ENCODE measurements at places on chromosomes 1 and 21.

DNA sequence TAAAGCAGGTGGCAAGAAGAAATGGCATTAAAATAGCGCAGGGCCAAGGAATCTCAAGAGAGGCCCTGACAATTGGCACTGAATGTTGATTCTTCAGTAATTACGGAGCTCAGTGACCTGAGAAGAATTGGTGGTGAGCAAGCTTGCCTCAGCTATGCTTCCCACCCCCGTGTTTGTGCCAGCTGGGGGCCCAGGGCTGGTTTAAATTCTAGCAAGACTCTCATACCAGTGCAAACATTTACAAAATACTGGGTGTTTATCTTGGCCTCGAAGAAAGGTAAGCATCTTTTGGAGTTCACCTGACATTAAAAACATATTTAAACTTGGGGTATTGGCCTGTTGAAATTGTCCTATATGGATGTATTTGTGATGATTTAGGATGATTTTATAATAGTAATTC lies 296.7 kb upstream of the USP25 start:
- H3K27ac ChIP-seq, result no peak overlapping the region
- DNase-seq, result no peak
- H3K4me3 ChIP-seq, result no peak overlapping the region
- no peaks in the 10 kb centered on the region for H3K4me1 ChIP-seq
- no peaks in the 10 kb centered on the region for H3K27me3 ChIP-seq

DNA sequence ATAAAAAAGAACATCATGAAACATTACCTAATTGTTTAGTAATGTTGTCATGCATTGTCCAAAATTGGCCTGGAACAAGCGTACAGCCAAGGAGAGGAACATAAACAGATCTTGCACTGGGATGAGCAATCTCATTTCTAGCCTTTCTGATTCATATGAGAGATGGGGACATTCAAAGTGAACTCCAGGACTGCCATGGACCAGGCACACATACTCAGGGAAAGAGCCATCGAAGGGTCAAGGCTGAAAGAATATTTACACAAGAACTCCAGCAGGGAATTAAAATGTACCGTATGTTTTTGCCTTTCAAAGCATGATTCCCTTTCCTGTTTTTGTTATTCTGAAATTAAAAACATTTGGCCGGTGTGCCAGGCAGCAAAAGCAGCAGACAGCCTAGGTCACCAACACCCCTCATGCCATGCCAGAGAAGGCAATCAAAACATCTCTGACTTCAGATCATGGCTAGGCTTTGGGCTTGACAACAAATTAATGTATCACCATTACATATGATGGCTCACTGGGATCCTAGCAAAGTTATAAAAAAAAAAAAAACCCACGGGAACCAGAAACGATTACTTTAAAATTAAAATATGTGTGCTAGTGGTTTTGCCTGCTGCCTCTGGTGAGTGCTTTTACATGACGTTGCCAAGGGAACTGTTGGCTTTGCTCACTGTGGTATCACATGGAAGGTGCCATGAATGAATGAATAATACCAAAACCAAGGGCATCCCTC lies 159.8 kb downstream of the TGFBR3 start:
- no peak overlapping the region for H3K4me3 ChIP-seq
- H3K27ac ChIP-seq, result no peak overlapping the region
- no peak for DNase-seq
- H3K36me3 ChIP-seq, result no peaks in the 10 kb centered on the region

DNA sequence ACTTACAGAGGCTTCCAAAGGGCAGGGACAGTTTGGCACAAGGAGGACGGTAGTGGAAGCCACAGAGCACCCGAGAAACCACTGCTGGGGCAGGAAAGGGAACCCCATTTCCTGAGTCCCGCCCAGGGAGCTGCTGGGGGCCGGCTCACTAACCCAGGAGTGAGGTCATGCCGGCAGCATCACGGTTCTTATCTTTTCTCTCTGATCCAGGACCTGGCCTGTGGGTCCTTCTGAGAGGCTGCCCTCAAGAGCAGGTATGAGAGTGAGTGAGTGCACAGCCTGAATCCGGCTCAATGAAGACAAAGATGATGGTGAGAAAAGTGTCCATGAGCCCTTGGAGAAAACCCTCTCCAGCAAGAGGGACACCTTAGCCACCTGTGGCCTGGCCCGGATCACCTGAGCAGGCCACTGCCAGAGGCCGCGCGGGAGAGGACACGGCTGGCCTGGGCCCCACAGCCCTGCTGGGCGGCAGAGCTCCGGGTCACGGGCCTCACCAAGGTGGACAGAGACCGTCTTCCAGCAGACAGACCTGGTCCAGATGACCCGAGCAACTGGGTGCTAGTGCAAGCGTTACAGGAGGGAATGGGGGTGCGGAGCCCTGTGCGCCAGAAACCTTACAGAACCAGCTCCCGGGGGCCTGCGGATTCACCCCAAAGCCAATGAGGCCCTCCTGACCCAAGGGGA lies 94.9 kb downstream of the RIPK4 start:
- peak; percentile 49 for DNase-seq
- no peaks in the 10 kb centered on the region for H3K36me3 ChIP-seq
- H3K27me3 ChIP-seq, result peaks cover 24% of the 10 kb centered on the region
- no peak overlapping the region for H3K27ac ChIP-seq
- no peak overlapping the region for H3K4me3 ChIP-seq
- H3K4me1 ChIP-seq, result peaks cover 17% of the 10 kb centered on the region

GRCh38 chr21:37751268-37751975 lies 164.8 kb downstream of the KCNJ6 start:
- no peaks in the 10 kb centered on the region for H3K36me3 ChIP-seq
- H3K4me1 ChIP-seq, result no peaks in the 10 kb centered on the region
- H3K27ac ChIP-seq, result no peak overlapping the region
- no peak for DNase-seq
- no peaks in the 10 kb centered on the region for H3K27me3 ChIP-seq

DNA sequence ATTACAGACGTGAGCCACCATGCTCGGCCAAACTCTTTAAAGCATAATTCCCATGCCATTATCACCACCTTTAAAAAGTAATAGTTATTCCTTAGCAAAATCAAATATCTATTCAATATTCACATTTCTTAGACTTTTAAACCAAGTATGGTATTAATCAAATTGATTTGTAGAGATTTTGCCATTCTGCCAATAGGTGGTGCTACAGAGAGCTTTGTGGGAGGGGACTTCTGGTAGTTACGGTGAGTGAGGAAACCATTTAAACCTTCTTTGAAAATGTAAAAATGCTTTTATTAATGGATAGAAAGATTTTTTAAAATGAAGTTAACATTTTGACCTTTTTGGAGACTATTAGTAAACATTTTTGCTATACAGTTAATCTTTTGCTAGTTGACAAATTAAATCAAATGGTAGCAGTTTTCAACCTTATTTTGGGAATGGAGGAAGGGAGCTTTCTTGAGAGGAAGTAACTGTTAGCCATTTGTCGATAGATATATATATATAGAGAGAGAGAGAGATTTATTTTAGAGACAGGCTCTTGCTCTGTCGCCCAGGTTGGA lies 19.3 kb downstream of the IARS2 start:
- no peak overlapping the region for H3K27ac ChIP-seq
- H3K4me3 ChIP-seq, result no peak overlapping the region
- H3K36me3 ChIP-seq, result peaks cover 39% of the 10 kb centered on the region
- peak; percentile 50 for DNase-seq
- H3K27me3 ChIP-seq, result no peaks in the 10 kb centered on the region

GRCh38 chr1:108200687-108201051 lies 526 bp upstream of the SLC25A24 start:
- DNase-seq, result peak; percentile 61
- H3K27me3 ChIP-seq, result peaks cover 15% of the 10 kb centered on the region
- H3K27ac ChIP-seq, result peak overlapping the region; percentile 86
- peaks cover 31% of the 10 kb centered on the region for H3K36me3 ChIP-seq
- H3K4me3 ChIP-seq, result peak overlapping the region; percentile 88
- H3K4me1 ChIP-seq, result peaks cover 27% of the 10 kb centered on the region

GRCh38 chr1:62774006-62774405 lies 9.9 kb upstream of the ATG4C start:
- no peak overlapping the region for H3K4me3 ChIP-seq
- no peaks in the 10 kb centered on the region for H3K4me1 ChIP-seq
- H3K36me3 ChIP-seq, result no peaks in the 10 kb centered on the region
- H3K27me3 ChIP-seq, result peaks cover 21% of the 10 kb centered on the region

- H3K4me1 ChIP-seq, result no peaks in the 10 kb centered on the region
- peaks cover 2% of the 10 kb centered on the region for H3K27me3 ChIP-seq
- no peaks in the 10 kb centered on the region for H3K36me3 ChIP-seq
- no peak overlapping the region for H3K27ac ChIP-seq
Observed at GRCh38 chr1:181726320-181727012, 243.1 kb downstream of the CACNA1E start.

- no peak overlapping the region for H3K27ac ChIP-seq
- H3K4me1 ChIP-seq, result no peaks in the 10 kb centered on the region
- no peak overlapping the region for H3K4me3 ChIP-seq
Observed at GRCh38 chr1:74935446-74935845, 198.7 kb upstream of the LHX8 start.
